ENCODE measurements at places on chromosomes 1 and 21.

GRCh38 chr21:35900539-35900938 lies 159.8 kb downstream of the SETD4 start:
- DNase-seq = no peak

DNA sequence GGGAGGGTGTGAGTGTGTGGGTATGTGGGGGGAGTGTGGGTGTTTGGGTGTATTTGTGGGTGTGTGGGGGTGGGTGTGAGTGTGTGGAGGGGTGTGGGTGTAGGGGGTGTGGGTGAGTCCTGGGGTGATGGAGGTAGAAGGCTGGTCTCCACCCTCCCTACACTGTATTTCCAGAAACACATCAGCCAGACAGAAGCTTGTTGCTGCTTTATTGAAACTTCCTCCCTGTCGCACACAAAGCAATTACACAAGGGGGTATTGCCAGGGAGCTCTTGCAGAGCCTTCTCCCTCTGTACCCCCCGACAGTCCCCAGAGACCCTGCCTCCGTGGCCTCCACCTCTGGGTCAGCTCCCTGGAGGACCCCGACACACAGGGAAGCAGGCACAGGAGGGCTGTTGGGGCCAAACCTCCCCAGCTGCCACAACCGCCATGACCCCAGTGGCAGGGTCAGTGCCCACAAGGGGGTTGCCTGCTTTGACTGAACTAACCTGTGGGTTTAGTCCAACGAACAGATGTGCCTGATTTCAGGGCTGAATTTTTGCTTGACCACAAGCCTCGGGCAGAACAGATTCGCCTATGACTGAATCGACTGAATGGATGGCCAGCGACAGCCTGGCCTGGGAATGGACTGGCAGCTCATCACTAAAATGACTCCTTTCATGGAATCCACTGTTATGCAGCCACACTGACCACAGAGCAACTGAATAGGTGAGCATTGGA lies 9.1 kb upstream of the MATN1 start:
- no peak for DNase-seq

DNA sequence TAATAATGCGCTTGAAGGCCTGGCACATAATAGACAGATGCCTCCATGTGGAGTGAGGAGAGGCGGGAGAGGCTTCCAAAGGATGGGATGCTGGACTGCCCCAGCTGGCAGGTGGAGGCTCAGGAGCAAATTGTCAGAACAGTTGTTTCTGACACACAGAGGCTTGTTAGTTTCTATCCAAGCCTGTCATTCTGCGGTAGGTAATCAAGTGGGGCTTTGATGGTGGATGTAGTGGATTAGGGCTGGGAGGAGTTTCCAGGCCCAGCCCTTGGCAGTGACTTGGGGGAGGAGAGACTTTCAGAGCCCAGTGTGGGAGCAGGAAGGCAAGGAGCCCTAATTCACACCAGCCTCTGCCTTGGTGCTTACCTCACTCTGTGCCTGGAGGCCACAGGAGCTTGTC lies 44.1 kb downstream of the FOXD2 start:
- no peak for DNase-seq

- no peak for DNase-seq
Measured at GRCh38 chr1:2141025-2141424, 53.5 kb downstream of the FAAP20 start.

GRCh38 chr1:240503558-240503957 lies 108.4 kb downstream of the GREM2 start:
- DNase-seq = no peak

GRCh38 chr1:65434760-65435159 lies 14.3 kb downstream of the LEPR start:
- no peak for DNase-seq

DNA sequence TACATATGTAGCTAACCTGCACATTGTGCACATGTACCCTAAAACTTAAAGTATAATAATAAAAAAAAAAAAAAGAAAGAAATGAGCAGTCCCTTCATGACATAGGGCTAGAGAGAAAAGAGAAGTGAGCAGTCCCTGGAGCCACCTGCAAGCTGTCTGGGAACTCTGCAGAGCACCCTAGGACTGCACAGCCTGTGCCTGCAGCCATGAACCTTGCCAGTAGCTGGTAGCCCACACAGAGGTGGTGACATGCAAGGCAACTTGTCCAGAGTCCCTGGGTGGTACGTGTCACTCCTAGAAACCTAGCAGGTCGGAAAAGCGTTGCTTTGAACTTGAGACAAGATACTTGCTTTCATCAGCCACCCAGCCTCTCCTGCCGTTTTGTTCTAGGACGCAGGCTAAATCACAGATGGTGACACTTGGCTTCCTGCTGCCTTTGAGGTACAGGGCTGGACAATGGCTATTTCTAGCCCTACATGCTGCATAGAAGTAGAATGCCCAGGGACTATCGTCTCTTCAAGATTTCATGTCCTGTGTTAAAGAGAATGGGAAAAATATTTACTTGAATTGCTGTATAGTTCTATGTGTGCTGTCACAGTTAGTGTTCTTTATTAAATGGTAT lies 260.9 kb downstream of the LTN1 start:
- DNase-seq = no peak

DNA sequence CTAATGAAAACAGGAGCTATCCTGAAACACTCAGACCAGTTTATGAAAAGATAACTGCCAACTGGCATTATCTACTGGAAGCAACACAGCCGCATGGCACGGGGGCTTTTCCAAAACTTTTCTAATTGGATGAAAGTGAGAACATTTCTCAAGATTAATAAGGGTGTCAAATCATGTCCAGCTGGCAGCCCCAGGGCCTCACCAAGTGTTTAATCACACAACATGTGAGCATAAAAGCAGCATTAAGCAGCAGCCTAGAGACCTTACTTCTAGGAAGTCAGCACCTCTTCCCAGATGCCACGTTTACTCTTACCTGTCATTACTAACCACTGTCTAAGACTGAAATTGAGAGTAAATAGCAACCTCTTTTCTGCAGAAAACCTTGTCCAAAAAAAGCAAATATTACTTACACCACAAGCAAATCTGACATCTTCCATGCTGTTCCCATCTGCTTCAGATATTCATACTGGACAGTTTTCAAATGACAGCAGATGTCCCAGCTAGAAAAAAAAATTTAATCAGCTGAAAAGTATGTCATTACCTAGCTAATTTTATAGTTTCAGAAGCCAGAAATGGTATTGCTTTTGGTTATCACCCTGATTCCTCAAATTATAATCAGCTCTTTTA lies 341.5 kb upstream of the ZP4 start:
- DNase-seq = no peak

- DNase-seq = no peak
Measured at GRCh38 chr1:183578856-183579255, 11.4 kb downstream of the NCF2 start.

- no peak for DNase-seq
Measured at GRCh38 chr1:167679714-167680113, 42.1 kb upstream of the MPZL1 start.

DNA sequence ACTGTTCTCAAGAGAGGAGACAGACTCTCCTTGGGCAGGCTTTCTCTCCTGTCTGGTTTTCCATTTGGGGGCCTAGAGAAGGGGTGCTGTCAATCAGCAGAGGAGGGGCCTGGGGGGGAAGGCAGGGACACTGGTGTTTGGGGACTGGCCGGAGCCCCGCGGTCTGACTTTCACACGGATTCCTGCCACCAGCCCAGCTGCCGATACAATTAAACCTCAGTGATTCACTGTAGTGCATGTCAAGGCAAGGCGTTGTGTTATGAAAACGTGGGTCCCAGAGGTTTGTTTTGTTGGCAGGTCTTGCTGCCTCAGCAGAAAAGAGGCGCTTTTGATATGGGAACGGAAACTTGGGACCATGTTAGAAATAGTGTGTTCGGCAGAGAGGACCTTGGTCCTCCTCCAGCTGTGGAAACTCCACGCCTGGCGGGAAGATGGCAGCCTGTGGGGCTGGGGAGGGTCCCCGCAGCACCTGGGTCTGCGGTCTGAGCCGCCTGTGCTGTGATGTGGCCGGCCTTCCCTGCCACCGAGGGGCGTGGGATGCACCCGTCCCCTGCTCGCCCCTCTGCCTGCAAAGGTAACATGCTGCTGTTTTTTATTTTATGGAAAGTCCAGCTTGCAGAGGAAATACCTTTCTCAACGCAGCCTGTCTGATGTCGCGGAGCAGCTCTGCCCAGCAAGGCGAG lies 47.6 kb downstream of the SPSB1 start:
- DNase-seq = no peak

- DNase-seq = no peak
Measured at GRCh38 chr1:99083338-99083737, 78.7 kb upstream of the PLPPR5 start.

DNA sequence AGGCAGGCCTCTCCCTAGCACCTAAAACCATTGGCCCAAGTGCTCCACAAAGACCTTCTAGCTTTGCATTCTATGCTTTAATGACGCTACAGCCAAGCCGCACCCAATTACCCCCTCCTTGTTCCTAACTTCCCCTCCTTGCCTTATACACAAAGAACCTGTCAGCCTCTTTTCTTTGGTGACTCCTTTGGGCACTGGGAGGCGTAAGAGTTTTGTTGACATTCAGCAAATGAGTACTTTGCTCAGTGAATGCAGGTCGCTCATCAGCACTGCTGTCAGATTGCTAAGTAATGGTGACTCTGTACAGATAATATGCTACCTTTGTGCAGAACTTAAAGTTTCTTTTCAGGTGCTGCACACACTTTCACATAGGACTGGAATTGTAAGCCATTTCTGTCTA lies 187.6 kb upstream of the FAM78B start:
- DNase-seq = no peak

- no peak for DNase-seq
Measured at GRCh38 chr1:171438441-171438840, 46.9 kb upstream of the PRRC2C start.

GRCh38 chr1:16250524-16251251 lies 13.7 kb upstream of the CPLANE2 start:
- no peak for DNase-seq

GRCh38 chr1:186848509-186849130 lies 19.9 kb downstream of the PLA2G4A start:
- no peak for DNase-seq

GRCh38 chr1:91070298-91070697 lies 48.5 kb upstream of the ZNF644 start:
- no peak for DNase-seq

DNA sequence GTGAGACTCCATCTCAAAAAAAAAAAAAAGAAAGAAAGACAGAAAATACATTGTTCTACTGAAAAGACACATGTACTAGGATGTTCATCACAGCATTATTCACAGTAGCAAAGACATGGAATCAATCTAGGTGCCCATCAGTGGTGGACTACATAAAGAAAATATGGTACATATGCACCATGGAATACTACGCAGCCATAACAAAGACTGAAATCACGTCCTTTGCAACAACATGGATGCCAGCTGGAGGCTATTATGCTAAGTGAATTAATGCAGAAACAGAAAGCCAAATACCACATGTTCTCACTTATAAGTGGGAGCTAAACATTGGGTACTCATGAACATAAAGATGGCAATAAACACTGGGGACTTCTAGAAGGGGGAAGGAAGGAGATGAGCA lies 48.9 kb upstream of the SLC19A2 start:
- DNase-seq = no peak

DNA sequence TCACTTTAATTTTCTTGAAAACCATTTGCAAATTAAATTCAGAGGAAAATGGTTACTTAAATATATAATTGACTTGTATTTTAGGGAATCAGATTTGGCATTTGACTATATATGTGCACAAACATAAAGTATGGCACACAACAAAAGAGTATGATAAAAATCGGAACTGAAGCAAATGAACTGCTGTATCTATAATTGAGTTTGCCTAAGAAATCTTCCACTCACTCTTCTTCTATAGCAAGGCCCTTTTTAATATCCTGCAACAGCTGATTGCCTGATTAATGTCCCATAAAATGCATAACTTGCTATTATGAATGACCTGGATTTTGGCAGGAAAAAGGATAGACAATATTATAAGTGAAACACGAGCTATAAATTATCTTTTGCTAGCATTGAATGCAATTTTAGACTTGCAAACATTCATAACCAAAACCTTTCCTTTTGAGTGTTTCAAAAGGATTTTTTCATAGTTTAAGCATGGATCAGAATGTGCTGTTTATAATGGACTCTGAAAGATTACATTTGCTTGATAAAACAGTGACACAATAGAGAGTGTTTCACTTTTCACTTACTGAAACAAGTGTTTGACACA lies 2204.3 kb downstream of the MRPL39 start:
- no peak for DNase-seq

DNA sequence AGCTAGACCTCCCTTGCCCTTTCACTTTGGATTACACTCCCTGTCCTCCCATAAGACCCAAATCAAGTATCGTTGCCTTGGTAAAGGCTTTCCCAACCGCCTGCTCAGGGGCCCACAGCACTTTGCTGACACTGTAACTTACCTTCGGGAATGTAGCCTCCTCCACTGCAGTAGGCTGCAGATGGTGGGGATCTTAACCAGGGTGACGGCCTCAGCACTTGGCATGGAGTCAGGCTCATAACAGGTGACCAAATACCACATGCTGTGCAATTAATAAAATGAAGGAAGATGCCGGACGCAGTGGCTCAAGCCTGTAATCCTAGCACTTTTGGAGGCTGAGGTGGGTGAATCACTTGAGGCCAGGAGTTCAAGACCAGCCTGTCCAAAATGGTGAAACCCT lies 88.7 kb upstream of the IRF2BP2 start:
- DNase-seq = no peak

DNA sequence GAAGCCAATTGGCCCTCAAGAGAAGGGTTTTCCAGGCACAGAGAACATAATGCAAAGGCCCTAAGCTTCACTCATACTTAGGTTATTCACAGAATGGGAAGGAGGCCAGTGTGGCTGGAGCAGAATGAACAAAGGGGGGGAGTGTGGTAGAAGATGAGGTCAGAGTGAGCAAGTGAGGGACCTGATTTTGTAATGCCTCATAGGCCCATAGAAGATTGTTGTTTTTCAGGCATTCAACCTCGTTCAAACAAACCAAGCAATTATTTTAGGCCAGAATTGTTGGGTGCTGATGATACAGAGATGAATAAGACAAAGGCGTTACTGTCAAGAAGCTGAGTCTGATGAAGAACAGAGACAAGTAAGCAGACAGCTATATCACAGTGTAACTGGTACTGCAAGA lies 54.5 kb upstream of the RAP1A start:
- no peak for DNase-seq

DNA sequence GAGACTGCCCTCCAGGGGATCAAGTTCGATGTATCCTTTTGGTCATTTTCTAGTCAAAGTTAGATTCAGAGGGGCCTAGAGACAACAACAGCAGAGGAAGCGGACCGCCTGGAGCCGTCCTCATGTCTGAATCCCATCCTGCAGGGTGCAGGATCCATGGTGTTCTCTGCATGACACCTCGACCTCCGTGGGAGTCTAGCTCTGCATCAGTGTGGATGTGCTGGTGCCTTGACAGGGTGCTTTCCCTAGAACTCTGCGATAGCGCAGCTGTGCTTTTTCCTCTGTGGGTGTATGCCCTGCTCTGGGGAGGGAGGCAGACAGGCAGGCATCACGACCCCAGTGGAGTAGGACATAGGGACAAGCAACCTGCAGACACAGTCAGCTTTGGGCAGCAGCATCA lies 48.2 kb upstream of the A3GALT2 start:
- DNase-seq = no peak

GRCh38 chr21:40964691-40965090 lies 117.7 kb upstream of the DSCAM start:
- no peak for DNase-seq

- no peak for DNase-seq
Measured at GRCh38 chr1:169834869-169835268, 40.2 kb upstream of the METTL18 start.
